Caudate nucleus (tissue), 63 donors: ENCODE measurements at places on chromosomes 2 and 18.

DNA sequence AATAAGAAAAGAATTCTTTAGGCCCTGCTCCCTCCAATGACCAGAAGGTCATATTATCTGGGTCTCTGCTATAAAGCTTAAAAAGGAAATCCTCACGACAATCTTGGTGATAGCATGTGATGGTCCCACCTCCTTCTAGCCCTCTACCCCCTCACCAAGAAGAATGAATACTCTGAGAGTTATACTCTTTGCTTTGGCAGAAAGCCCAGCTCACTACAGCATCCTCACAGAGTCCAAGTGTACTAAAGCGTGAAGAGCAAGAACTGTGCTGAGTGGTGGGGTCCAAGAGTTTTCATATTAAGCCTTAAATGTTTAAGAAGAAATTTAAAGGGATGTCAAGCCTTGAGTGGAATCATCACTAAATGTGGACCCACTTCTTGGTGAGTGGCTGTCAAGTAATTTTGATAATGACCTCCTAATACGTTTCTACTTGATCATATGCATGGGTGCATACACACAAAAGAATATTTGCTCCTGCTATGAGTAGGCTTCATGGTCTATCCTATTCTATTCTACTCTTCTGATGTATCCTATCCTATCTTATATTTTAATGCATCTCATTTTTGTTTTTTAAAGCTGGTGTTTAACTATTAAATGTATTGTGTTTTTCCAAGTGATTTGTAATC lies 16.5 kb upstream of the SERPINB7 start:
- no peak for DNase-seq

DNA sequence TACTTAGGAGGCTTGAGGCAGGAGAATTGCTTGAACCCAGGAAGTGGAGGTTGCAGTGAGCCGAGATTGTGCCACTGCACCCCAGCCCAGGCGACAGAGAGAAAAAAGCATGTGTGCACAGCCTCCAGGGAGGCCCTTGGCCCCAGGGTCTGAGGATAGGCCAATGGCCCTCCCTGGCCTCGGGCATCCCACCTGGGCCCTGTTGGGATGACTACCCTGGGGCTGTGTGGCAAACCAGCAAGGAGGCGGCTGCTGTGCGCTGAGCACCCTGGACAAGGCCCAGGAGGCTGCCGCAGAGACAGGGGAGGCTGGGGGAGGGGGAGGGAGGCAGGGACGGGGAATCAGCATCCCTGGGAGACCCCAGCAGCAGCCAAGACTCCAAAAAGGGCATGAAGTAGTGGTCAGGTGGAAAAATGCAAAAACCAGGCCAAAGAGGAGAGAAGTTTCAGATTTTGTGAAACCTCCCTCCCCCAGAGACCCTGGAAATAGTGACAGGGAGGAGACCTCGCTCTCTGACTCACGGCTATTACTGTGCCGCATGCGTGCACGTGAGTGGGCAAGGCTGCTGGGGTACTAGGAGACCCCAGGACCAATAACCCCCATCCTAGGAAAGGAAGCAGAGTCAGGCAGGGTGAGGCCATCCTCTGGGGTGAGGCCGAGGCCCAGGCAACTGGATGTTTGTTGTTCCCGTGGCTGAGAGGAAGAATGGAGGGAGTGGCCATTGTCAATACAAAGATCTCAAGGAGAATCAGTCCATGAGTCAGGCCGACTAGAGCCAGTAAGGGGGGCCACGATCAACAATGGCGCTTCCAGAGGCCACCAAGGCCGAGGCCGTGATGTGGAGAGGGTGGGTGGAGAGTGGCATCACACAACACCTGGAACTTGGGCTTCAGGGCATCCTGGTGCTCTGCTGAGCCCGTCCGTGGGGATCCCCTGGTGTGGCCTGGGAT lies 16.0 kb upstream of the B3GNT7 start:
- DNase-seq, result peak; percentile 50

DNA sequence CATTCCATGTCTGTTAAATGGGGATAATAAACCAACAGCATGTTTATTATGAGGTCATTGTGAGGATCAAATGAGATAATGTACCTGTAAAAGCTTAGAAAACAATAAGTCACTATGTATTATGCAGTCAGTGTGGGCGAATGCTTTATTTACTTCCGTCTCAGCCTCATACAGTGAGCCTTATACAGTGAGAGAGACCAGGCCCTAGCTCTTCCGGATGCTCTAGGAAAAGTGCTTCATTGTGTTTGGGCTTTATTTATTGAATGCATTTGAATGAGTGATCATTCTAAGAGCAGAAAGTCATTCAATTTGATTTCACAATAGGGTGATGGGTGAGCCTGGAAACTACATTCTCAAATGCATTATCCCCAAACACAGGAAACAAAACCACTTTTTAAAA lies 603.9 kb upstream of the FANCL start:
- DNase-seq, result no peak

DNA sequence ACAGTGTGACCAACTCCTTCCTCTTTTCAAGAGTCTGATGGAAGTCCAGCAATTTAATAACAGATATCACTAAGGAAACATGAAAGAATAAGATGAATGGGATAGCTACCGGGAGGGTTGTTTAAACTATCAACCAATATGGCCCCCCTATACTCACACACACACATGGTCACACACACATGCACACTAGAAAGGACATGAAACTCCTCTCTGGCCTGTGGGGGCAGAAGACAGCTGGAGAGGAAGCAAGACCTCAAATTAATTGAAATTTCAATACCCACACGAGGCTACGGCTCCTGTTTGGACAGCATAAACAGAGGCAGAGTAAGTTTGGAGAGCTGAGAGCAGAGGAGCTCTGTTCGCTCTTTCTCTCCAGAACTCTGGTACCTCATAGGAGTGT lies 34.7 kb upstream of the REEP1 start:
- DNase-seq, result no peak

GRCh38 chr2:223264541-223265193 lies 212.7 kb downstream of the KCNE4 start:
- no peak for DNase-seq

DNA sequence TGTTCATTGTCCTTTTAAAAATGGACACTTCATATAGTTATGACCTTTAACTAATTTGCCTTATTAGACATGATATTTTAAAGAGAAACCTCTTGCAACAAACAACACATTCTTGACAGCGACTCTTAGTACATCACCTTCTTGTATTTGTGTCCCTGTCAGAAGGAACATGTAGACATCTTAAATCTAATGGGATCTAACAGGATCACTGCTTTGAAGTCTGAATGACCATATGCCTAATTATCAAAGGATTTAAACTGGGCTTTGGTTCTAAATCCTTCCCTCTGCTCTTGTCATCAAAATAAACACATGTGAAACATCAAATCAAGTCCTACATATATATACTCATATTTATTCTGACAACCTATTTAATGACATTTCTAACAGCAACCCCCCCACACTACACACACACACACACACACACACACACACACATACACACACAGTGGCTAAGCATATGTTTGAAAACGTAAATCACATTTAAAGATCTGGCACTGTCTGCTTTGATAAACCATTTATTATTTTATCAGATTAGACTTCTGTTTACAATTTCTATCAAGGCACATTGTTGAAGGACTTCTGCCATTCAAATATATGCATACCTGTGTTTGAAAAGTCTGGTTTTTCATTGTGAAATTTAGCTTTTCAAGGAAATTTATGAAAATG lies 4.2 kb downstream of the GALNT13 start:
- DNase-seq, result no peak

DNA sequence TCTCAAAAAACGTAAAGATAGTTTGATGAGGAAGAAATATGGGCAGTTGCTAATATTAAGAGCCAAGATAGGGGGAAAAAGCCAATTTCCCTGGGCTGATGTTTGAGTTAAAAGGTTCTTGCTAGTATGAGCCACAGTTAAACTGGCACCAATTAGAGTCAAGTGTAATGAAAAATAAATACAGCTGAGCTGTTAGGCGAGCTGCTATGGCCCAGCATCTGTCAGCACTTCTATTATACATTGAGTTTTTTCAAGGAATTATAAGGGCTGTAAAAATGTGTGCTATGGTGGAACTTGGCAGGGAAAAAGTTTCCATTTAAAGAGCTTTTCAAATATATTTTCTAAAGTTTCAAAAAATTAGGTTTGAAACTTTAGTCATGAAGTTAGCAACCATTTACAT lies 279.6 kb downstream of the CYRIA start:
- no peak for DNase-seq

GRCh38 chr2:202161151-202161835 lies 77.1 kb downstream of the SUMO1 start:
- DNase-seq, result peak; percentile 11

DNA sequence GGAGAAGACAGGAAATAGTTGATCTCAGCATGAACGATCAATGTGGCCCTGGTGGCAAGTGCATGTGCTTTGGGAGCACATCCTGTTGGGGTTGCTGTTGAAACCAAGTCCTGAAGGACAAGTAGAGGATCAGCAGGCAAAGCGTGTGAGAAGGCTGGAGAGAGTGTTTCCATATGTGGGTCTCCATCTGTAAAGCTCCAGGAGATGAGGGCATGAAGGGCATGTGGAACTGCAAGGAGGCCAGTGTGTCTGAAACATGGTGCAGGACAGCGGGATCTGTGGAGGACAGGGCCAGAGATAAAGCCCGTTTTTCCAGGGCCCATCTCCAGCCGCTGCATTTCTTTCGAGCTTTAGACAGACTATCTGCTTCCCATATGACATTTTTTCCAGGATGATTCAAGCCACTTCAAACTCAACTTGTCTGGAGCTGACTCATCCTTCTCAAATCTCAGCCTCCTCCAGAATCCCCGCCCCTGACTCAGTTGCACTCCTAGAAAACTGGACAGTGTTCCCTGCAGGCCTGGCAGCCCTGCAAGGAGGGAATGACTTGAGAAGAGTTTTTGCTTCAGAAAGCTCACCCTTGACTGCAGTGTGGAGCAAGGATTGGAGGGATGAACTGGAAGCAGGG lies 226.1 kb downstream of the VAPA start:
- DNase-seq, result no peak

DNA sequence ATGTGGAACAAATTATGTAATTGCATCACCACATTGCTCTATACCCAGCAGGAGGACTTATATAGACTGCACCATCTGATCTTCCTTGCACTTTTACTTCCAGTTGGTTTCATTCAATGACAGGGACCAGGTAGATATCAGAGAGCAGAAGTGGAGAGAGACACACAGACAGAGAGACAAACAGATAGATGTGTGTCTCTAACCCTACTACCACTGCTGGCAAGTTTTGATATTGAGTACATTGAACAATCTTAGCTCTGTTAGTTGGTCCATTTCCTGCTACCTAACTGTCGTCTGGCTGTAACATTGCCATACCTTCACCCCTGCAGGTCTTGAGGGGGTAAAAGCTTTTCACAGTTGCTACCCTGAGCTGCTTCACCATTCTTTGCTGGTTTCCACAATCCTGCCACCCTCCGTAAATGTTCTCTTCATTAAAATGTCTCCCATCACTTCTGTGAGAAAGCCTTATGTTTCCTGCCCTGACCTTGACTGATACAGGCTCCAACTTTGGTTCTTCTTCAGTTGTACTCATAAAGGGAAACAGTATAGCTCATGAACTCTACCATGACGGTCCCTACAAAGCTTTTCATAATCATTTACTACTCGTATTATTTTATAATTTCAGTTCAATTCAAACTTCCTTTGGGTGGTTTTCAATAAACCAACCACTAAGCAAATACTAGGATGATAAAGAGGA lies 62.3 kb upstream of the ITGA4 start:
- DNase-seq, result no peak

- DNase-seq, result no peak
Measured at GRCh38 chr2:6605836-6606505, 259.7 kb downstream of the CMPK2 start.

DNA sequence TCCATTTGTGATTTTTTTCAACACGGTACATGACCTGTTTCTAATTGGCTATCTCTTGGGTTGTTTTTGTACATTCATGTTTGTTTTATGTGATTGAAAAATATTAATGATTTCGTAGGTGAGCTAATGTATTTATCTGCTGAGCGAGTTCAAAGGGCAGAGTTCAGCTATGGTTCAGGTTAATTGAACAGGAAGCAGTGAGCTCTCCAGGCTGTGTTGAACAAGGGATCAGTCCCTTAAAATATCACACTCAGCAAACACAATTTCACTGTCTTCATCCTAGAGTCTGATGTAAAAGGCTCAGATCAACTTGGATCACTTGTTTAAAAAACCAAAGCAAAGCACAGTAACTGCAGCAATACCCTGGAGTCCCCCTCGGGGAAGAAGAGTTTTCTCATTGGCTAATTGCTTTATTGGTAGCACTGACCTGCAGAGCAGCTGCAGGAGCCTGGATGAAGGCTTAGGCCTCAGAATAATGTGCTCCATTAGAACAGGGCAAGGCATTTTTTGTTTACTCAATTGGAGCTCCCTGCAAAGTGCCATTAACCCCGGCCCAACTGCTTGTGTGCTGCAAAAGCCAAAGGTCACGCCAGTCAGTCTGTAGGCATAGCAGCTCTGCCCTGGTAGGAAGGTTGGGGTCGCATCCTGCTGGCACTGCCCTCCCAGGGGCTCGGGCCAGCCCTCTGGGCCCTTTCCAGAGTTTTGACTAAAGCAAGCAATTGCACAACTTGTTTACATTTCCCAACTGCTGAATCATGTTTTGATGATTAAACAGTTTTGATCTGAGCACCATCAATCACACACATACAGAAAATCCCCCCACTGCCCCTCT lies 10.5 kb downstream of the ONECUT2 start:
- no peak for DNase-seq

DNA sequence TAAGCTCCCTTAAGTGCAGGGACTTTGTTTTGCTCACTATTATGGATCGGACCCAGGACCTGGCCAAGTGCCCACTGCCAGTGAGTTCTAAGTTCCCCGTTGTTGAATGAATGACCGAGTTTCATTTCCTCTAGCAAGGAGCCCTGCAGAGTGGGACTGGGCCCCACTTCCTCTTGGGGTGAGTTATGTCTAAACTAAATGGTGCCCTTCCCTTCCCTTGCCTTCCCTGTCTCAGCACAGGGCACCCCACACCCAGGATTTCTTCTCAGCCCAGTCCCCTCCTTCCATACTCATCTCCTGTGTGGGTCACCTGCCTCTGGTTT lies 195.3 kb upstream of the HS6ST1 start:
- DNase-seq, result no peak

DNA sequence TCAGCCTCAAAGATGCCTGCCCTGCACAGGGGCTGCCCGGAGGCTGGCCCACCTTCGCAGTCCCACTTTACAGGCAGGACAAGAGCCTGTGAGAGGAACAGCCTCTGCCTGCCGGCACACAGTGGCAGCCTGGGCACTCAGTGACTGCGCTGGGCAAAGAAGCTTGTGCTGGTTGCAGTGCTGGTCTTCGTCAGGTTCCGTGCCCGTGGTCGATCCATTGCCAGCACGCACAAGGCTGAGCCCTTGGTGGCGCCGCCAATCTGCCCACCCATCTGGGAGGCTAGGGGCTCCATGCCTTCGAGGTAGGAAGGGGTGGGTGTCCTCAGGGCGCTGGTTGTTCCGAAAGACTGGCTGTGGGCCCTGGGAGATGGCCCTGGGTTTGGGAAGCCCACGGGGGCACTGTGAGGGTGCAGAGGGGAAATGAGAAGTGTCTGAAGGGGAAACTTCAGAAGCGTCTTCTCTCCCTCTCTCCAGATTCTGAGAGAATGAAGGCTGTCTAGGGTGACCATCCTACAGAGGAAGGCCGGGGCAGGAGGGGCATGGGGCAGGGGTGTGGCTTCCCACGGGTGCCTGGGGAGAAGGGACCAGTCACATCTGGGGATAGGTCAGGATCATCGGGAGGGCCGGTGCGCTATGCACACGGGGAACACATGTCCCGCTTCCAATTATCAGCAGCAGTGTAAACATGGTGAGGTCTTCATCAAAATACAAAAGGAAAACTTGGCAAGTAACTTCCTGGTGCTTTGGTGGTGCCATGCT lies 49.1 kb upstream of the HS6ST1 start:
- no peak for DNase-seq
